Mucosa of descending colon (tissue), 3 donors: ENCODE measurements at places on chromosomes 7 and 10.

- DNase-seq: no peak
These were observed 176.8 kb downstream of the PKD1L1 start for GRCh38 chr7:47771336-47771989.

GRCh38 chr7:118104812-118105441, 79.0 kb upstream of the LSM8 start:
- DNase-seq: no peak

GRCh38 chr7:50492770-50493519, 42.8 kb upstream of the FIGNL1 start:
- no peak for DNase-seq

GRCh38 chr7:74606101-74606908, 51.2 kb upstream of the GTF2I start:
- DNase-seq: peak; percentile 68

DNA sequence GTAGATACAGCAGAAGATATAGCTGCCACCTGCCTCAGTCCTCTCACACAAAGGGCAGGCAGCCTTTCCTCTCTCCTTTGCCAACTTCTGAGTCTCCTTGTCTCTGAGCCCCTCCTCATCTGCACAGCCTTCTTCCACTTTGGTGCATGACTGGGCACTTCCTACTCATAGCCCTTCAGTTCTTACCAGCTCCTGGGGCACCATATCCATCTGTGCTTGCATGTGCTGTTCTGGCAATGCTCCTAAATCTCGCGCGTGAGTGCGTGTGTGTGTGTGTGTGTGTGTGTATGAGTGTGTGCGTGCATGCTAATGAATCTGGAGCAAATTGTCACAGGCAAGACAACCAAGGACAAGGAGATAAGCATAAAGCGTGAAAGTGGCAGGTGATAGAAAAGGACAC, 1271.6 kb upstream of the SORCS1 start:
- DNase-seq: no peak

GRCh38 chr7:130593033-130593432, 75.5 kb downstream of the COPG2 start:
- DNase-seq: no peak

- no peak for DNase-seq
These were observed 868 bp downstream of the RFC2 start for GRCh38 chr7:74253331-74253730.

DNA sequence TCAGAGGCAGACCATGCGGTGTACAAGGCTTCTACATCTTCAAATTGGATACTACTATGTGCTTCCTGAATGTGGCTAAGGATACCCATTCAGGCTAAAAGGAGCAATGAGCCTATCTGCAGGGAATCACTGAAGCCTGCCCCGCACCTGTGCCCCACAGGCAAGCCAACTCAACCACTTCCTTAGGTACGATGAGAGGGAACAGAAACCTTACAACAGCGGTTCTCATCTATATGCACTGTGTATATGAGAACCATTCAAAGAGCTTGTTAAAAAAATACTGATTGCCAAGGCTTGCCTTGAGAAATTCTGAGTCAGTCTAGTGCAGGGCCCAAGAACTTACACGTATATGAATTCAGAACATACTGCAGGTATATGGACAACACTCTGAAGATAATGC, 679.6 kb downstream of the PARD3 start:
- DNase-seq: no peak

- DNase-seq: no peak
These were observed 75.8 kb downstream of the GOLGA7B start for GRCh38 chr10:97925308-97925938.

DNA sequence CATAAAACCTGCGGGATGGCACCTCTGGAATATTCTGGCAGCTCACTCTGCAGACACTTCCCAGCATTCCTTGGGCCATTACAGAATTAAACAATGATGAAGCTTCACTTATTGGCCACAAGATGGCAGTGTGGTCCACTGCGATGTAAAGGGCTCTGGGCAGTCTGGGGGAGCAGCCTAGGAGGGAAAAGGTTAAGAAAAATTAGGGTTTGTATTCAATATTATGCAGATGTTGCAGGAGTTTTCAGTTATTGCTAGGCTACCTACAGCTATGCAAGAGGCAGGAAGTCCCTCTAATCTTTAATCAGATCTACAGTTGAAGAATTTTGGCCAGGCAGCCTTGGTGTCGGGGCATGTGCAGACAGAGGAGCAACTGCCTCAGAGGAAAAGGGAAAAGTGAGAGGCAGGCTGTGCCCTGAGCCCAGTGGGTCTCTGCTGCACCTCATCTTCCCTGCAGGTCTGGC, 233.2 kb upstream of the PRSS1 start:
- DNase-seq: no peak

DNA sequence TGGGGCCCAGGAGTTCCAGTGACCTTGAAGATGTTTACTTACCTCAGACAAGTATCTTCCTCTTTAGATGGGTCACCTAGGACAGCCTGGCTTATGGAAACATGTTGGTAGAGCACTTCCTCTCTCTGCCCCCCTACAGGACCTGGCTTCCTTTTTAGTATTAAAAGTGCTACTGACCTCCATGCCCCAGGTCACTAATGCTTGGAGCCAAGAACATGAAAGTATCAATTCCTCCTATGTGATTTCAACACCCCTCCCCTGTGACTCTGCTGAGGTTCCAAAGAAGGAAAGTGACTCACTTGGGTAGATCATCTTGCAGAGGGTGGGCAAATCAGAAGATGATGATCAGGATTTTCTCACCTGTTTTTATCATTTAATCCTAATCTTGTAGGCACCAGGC, 125.3 kb upstream of the CCDC6 start:
- no peak for DNase-seq

DNA sequence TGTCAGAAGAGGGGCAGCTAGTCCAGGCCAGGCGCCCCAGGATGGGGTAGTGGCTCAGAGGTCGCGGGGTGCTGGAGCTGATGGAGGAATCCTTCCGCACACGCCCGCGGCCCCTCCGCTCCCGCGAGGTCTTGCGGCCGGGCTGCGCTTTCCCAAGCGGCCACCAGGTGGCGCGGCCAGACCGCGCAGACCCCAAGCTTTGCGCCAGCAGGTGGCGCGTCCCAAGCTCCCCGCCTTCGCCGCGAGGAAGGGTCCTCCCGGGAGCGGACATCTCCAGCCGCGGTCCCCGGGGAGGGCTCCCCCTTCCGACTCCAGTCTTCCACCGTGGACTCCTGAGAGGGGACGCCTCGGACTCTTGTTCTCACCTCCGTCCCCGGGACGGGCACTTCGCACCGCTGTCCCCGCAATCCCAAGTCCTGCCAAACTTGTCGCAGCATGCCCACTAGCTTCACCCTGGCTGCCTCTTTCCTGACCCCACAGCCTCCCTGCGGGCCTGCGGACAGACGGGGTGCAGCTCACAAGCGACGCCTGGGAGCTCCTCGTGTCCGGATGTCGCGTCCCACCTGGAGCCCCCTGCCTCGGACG, 19.4 kb downstream of the KCNK18 start:
- DNase-seq: peak; percentile 73

GRCh38 chr7:32481921-32482320, 8.3 kb downstream of the LSM5 start:
- no peak for DNase-seq

DNA sequence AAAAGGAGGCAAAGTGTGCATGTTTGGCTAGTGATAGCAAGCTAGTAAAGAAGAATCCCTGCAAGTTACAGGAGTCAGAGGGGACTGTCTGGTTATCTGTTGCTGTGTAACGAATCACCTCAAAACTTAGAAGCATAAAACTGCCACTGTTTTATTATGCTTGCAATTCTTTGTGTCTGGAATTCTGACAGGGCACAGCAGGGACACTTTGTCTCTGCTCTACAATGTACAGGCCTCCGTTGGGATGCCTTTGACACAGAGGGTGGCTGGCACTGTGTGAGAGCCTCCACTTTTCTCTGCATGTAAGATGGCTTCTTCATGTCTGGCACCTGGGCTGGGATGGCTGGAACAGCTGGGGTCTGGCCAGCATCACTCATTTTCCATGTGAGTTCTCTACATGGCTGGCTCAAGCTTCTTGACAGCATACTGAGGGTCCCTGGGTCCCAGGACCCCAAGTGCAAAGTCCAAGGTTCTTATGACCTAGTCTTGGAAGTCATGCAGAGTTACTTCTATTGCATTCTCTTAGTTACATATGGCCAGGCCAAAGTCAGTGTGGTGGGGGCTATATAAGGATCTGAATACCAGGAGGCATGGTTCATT, 276.9 kb downstream of the RPS24 start:
- no peak for DNase-seq

DNA sequence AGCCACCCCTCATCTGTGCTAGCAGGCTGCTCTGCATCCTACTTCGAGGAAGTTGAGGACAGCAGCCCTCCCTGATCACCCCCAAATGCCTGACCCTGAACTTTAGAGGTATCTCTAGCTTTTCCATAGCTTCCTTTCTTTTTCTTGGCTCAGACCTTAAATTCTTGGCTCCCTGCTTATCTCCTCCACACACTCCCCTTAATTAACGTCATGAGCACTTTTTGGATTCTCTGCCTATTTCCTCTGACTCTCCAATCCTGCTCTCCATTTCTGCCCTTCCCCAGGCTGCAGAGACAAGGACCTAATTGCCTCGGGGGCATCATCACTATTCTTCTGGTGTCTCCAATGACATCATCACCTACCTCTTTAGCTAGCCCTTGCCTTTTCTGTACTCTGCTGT, 40.8 kb upstream of the SEC61G start:
- no peak for DNase-seq

GRCh38 chr10:49500412-49500811, 38.5 kb downstream of the ERCC6 start:
- DNase-seq: no peak

GRCh38 chr10:35396560-35397434, 60.5 kb downstream of the CCNY start:
- DNase-seq: no peak

- DNase-seq: no peak
These were observed 23.2 kb downstream of the ELMO1 start for GRCh38 chr7:37425498-37425897.

- no peak for DNase-seq
These were observed 19.5 kb downstream of the C10orf67 start for GRCh38 chr10:23325132-23325531.

DNA sequence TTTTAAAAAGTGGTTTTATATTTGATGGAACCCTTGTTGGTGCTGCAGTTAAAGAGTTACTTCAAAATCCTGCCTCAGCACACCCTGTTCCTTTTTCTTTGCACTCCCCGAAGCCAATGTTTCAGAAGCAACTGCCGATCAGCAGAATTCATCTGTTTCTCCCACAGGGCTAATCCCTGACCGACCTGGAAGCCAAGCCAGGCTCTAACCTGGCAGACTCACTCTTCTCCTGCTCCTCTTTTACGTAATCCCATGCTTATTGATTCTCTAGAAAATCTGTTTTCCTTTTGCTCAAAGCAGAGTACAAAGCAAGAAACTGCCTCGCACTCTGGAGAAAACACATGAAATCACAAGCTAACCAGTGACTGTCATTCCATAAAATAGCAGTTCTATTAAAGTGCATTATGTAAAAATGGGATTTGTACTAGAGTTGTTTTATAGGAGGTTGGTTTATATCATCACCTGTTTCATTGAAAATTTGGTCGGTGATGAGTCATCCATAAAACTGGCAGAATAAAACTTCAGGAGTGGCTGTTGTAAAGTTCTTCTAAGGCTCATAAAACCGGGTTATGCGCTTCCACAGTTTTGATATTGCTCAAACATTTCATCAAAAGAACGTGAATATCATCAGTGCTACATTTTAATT, 99.9 kb downstream of the CNTNAP2 start:
- DNase-seq: no peak

- DNase-seq: no peak
These were observed 5.3 kb upstream of the PARP12 start for GRCh38 chr7:140068033-140068432.

- no peak for DNase-seq
These were observed 167.8 kb downstream of the AHR start for GRCh38 chr7:17466216-17466615.

- no peak for DNase-seq
These were observed 367 bp upstream of the AVL9 start for GRCh38 chr7:32494946-32495297.

- DNase-seq: no peak
These were observed 243.6 kb downstream of the TWIST1 start for GRCh38 chr7:18873734-18874336.

DNA sequence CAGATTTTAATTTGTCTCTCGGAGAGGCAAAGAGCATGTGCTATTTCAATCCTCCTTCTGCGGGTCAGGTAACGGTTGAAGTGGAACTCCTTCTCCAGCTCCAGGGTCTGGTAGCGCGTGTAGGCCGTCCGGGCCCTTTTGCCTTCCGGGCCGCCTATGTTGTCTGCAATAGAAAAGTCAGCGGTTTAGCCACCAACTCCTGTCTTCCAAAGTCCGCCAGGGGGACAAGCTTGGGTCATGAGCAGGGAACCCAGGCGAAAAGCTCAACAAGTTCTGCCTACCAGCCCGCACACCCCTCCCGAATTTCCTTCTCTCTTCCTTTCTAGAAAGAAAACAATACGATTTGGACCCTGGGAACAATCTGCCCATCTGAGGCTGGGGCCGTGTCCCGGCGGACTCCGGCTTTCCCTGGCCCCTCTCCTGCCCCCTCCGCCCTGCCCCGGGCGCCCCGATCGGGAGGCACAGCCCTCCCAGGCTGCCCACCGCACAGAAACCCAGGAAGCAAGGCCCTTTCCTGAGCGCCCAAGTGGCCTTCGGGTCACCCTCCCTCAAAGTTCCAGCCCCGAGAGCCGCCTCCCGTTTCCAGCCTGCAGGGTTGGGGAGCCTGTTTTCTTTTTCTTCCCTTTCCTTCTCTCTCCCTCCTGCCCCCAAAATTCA, 1.4 kb downstream of the HOXA5 start:
- peak; percentile 51 for DNase-seq

DNA sequence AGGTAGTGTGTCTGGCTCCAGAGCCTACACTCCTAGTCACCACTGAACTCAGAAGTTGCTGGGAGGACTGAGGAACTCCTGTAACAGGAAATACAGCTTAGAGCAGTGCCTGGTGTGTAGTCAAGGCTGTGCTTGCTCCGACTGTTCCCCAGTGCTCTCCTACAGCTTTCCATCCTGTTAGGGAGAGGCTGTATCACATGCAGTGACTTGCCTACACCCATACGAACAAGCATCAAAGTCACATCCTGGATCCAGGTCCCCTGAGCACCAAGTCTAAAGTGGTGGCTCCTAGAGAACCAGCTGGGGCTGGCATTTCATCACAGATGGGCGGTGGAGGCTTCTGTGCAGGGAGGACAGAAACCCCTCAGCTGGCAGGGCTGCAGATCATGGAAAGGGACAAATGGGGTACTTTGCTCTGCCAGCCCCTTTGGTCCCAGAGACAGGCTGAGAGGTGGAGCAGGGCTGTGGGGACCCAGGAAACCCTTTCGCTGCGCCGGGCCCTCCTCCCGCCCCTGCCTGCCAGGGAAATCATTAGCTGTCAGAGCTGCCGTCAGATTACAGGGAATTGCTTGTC, 7.7 kb downstream of the ASB10 start:
- no peak for DNase-seq

DNA sequence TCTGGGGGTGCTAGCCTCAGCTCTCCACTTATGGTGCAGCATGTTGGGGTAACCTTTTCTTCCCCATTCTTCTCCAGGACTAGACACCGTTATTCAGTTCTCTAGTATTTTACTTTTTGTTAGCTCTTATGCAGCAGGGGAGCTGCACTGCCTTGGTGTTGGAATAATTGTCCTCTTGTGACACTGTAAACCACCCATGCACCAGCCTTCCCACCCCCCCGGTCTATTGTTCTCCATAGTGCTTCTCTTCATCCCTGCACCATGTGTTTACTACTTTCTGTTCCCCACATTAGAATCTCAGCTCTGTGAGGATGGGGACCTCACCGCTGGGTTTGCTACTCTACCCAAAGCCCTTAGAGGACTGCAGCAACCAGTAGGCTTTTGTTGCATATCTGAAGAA, 230.7 kb downstream of the RPS24 start:
- DNase-seq: no peak
